ENCODE measurements at places on chromosomes 4 and X.

GRCh38 chr4:16875487-16875886, 23.0 kb downstream of the LDB2 start:
- DNase-seq: no peak

DNA sequence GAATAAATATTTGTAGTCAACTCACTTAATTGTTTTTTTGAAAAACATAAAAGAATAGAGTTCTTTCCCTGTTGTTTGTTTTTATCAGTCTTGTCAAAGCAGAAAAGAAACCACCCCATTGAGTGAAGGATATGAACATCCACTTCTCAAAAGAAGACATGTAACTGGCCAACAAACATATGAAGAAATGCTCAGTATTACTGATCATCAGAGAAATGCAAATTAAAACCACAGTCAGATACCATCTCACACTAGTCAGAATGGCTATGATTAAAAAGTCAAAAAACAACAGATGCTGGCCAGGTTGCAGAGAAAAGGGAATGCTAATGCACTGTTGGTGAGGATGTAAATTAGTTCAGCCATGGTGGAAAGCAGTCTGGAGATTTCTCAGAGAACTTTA, 326.1 kb upstream of the EMCN start:
- DNase-seq: no peak

DNA sequence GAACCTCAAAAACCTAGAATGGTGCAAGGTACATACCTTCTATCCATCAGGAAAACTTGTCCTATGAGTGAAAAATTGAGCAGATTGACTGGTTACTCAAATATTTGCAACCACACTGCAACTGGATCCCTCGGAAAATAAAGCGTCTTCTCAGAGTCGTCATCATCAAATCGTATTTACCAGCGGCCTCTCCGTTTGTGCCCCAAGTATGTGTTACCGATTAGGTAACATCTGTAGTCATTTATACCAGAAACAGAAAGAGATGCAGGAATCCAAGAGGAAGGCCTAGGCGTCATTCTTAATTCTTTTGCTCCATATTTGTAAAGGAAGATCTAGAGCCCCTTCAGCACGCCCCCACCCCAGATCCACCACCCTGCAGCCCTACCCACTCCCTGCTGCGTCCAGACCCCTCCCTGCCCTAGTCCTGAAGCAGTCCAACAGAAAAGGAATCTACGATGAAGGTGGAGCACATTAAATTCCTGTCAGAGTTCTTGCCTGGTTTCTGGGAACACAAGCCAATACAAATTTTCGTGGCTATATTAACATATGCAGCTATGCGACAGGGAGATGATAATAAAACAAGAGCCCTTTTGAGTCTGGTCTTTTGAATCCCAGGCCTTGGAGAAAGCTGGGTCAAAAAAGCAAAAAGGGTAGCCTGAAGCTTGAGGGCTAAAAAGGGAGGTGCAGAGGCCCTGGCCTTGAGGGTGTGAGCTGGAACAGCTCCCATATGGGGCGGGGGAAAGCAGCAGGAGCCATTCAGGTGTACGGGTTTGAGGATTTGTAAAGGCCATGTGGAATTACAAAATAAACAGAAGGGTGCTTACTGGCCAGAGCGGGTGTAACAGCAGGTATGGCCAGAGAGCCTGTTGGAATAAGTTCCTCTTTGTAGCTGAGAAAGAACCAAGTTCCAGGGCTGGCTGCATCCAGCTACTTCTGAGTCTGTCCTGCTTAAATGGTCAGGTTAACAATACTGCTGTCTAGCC, 77.0 kb downstream of the ZNF827 start:
- no peak for DNase-seq

DNA sequence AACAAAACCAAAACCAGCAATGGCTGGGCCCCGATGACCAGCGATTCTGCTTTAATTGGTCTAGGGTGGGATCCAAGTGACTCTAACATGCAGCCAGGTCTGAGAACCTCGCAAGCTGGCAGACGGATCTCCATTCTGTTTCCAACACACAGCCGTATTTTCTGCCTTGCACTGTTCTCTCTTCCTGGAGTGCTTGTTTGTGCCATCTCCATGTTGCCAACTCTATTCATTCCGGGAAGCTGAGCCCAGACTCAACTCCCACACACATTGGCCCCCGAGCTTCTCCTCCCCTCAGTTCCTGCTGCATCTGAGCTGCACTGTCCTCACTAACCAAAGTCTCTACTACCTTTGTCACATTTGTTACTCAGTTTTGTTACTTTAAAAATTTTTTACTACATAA, 35.6 kb downstream of the GEMIN8 start:
- no peak for DNase-seq

GRCh38 chrX:103538728-103539127, 19.4 kb upstream of the RAB40A start:
- no peak for DNase-seq

DNA sequence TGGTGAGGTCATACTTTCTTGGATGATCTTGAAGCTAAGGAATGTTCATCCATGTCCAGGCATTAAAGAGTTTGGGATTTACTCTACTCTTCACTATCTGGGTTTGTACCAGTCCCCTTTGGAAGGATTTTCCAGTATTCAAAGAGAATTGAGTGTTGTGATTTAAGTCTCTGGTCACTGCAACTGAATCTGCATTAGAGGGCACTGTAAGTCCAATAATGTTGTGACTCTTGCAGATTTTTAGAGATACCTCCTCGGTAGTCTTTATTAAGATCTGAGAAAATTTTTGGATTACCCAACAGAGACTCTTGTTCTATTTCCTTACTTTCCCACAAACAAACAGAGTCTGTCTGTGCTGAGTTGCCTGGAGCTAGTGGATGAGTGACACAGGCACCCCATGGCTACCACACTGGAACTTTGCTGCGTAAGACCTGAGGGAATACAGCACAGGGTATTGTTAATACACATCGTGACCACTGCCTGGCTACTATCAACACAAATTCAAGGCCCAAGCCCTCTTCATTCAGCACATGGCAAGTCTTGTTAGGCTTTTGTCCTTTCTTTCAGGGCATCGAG, 357.1 kb upstream of the KLHL4 start:
- DNase-seq: no peak

DNA sequence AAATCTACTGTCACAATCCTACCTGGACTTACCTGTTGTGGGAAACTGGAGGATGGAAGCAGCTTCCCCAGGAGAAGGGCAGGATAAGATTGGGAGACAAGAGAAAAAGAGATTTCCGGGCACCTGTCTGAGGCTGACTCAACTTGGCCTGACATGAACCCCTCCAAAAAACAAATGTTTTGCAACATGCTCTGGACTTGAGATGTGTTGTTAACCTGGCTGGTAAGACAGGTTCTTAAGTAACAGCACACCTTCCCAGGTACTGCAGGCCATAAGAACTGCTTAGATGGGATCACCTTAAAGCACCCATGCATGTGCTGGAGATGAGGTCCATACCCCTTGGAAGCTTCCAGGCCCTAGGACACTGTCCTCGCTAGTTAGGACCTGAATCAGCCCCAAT, 4.4 kb upstream of the SMIM43 start:
- DNase-seq: no peak

- DNase-seq: no peak
Measured at GRCh38 chrX:39725114-39725513, 372.6 kb downstream of the BCOR start.

DNA sequence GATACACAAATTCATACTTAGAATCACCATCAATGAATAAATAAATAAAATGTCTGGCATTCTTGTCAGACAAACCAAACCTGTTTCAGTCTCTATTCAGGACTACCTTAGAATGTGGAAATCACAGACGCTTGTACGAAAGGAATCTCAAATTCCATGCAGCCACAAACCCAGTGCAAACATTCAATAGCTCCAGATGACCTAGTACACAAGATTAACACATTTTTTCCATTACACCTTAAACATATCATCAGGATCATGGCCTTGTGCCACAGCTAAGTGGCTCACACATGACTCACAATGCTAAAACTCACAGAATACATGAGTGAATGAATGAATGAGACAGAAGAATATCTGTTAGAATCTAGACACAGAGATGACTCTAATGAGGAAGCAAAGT, 134.2 kb downstream of the PWWP3B start:
- DNase-seq: no peak

Measured in CD14-positive monocyte (primary cell).